ENCODE measurements at places on chromosomes 5 and 9.
A peak's percentile ranks its signal among the peaks of the same experiment; 100 is the strongest.

- DNase-seq = no peak
These were observed 32.9 kb downstream of the NSG2 start for GRCh38 chr5:174078416-174078815.

DNA sequence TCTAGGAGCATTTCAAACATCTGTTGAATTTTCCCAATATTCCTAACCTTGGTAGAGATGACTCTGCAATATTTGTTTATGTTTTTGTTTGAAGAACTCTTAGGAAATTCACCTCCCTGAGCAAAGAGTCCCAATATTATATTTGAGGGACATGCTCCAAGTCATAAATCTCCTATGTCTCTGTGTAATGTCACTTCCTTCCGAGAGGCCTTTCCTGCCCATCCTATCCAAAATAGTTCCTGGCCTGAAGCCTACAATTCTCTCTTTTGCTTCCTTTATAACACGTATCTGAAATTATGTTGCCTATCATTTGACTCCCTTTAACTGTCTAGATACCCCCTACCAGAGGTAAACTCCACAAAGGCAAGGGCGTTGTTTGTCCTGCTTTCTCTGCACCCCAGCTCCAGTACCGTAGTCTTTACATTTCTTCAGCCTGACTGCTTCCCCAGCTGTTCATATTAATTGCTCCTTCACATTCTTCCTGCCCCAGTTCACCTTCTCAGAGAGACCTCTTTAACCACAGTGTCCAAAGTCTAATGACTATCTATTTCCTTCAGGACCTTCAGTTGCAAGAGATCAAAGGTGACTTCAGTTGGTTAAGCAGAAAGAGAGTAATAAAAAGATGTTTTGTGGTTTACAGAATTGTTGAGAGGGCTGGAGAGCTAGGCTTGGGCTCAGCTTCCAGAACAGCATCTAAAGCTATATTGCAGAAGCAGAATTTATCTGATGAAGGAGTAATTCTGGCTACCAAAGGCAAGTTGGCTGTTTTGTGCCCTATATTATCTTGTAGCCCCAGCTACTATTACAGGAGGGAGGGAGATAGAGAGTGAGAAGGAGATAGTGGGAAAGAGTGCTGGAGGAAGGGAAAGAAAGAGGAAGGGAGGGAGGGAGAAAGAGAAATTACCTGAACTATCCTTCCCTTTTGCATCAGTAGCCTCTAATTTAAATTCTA lies 109.3 kb upstream of the TMEM161B start:
- DNase-seq = no peak

DNA sequence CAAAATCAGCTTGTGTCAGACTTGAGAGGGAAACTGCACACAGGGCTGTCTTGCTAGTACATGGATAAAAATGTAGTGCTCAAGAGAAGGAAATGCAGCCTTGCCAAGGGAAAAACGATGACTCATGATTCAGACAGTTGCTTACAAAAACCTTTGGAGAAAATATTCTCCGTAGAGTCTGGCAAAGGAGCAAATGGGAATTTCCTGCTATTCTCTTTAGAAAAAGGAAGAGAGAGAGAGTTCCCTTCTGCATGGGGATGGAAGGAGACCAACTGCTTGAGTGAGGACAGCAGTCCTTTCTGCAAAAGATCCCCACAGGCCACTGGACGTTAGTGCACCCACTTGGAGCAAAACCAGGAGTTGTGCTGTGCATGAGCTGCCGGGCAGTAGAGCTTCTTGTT lies 7.6 kb downstream of the IFNB1 start:
- DNase-seq = no peak

DNA sequence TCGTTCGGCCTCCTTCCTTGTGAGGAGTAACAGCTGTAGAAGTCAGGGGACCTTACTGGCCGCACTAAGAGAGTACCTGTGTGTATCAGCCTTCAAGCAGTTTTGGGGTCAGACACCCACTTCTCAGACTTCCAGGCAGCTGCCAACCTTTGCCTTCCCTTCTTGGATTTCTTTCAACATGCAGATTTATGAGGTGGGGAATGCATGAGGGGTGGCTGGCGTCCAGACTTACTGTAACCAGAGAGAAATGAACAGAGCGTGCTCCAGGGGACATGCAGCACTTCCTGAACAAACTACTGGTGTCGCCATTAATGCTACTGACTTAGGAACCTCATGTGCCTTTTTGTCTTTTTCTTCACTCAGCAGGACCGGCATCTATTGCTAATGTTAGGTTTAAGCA lies 46.7 kb downstream of the INSYN2B start:
- DNase-seq = no peak

DNA sequence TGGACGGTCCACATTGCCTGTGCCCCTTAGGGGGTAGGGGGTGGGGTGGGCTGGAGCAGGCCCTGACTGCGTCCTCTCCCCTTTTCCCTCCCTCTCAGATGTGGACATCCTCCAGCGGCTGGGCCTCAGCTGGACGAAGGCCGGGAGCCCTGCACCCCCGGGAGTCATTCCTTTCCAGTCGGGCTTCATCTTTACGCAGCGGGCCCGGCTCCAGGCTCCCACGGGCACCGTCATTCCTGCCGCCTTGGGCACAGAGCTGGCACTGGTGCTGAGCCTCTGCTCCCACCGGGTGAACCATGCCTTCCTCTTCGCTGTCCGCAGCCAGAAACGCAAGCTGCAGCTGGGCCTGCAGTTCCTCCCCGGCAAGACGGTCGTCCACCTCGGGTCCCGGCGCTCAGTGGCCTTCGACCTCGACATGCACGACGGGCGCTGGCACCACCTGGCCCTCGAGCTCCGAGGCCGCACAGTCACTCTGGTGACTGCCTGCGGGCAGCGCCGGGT lies 12.3 kb downstream of the COL27A1 start:
- no peak for DNase-seq

DNA sequence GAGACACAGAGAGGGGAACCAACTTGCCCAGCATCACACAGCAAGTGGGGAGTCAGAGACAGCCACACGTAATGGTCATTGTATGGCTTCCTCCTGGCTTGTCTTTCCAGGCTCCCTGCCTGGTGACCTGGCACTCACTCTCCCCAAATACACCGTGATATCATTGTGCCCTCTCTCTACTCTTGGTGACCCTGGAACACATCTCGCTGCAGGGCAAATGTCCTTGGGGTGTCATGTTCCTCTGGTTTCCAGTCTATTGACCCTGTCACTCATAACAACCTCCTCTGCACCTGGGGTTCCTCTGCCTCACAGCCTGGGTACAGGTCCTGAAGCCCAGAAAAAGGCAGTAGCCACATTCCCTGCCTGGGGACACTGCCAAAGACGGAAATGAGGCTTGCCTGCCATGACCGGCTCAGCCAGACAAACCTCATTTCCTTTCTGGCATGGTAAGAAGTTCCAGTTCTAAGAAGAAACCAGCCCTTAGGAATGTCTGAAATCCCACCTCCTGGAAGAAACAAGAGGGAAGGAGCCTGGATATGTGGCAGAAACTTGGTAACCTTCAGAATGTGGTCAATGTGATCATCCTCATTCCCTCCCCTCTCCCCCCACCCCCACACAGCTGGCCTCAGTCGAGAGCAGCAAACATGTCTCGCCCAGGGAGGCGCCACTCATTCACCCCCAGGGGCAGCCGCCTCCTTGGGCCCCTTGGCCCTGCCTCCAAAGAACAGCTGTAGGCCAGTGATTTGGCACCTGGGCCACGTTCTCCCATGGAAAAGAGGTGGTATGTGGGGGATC lies 30.6 kb upstream of the SMU1 start:
- no peak for DNase-seq

- no peak for DNase-seq
These were observed 1068.7 kb downstream of the CDH12 start for GRCh38 chr5:21784487-21784886.

- DNase-seq = no peak
These were observed 114.9 kb upstream of the TRIM32 start for GRCh38 chr9:116572095-116572748.

- no peak for DNase-seq
These were observed 20.2 kb downstream of the ALDH1A1 start for GRCh38 chr9:72932619-72933018.

GRCh38 chr9:132144708-132145365 lies 17.0 kb upstream of the NTNG2 start:
- peak; percentile 14 for DNase-seq
